Effector CD4-positive, alpha-beta T cell (primary cell): ENCODE measurements at places on chromosomes 7 and 10.

DNA sequence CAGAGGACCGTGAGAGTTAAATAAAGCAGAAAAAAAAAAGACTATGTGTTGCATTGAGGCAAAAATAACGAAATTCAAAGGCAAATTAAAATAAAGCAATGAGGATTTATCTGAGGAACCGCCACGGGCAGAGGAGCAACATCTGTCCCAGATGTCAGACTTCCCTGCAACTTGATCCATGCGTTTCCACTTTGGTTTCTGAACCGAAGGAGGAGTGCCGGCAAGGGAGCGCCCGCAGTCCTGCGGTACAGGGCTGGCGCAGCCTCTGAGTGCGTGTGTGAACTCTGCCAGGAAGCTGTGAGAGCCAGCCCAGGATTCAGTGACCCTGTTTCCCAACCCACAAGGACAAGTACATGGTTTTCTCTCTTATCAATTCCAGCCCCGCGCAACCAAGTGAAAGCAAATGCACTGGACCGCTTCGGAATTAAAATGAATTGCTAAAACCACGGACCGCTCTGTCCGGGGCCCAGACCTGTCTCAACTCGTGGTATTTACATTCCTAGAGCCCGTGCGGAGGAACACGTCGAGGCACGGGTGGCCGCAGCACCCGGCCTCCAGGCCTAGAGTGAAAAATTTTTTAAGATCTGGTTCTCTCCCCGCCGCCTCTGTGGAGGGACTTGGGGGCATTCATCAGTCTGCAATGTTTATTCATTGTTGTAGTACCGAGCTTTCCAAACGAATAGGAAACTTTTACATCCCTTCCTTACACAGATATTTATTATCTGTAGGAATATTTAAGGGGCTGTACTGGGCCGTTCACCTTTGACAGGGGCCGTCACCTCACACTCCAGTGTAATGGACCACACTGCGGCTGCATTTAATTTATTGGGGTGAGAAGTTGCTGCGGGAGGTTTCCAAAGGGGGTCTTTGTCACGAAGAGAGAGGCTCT lies 291.5 kb upstream of the NFE2L3 start:
- DNase-seq, result no peak

GRCh38 chr7:35781200-35781701 lies 19.6 kb upstream of the SEPTIN7 start:
- DNase-seq, result no peak

- no peak for DNase-seq
Measured at GRCh38 chr10:95297402-95297801, 6.6 kb upstream of the PDLIM1 start.

- DNase-seq, result no peak
Measured at GRCh38 chr7:64643566-64643965, 22.4 kb upstream of the ZNF107 start.

DNA sequence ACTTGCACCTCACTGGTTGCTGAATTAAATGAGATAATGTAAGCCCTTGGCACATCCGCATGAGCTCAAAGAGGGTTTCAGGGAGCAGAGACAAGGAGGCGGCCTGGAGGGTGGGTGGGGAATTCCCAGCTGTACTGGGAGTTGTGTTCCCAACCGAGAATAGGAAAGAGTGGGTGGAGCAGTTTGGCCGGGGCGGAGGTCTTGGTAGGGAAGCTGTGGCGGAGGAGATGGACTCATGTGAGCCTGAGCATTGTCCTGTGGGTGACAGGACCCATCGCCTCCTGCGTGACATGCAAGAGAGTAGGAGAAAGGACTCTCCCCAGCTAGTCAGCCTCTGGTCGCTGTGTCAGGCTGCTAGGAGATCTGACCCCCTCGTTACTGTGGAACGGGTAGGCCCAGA lies 41.0 kb upstream of the SAMD8 start:
- no peak for DNase-seq

GRCh38 chr10:98892523-98892922 lies 343.1 kb downstream of the HPSE2 start:
- no peak for DNase-seq

DNA sequence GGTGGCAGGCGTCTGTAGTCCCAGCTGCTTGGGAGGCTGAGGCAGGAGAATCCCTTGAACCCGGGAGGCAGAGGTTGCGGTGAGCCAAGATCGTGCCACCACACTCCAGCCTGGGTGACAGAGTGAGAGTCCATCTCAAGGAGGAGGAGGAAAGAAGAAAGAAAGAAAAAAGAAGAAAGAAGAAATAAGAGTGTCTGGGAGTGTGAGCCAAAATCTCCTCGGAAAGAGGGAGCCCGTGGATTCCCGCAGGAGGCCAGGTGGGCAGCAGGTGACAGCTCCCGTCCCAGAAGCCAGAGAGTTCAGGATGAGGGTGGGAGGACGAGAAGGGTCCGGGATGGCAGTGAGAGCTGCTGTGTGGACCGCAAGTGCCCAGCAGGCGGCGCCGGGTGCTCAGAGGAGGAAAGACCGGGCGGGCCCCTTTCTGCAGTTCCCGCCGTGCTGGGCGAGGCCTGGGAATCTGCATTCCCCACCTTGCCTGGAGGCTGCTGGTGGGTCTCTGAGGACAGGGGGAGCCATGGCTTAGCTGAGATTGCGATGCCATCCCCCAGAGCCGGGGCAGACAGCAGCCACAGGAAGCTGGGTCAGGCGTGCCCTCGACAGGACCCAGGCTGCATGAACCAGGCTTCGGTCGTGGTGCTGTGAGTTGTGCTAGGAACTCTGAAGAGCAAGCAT lies 17.1 kb upstream of the AMZ1 start:
- peak; percentile 55 for DNase-seq

DNA sequence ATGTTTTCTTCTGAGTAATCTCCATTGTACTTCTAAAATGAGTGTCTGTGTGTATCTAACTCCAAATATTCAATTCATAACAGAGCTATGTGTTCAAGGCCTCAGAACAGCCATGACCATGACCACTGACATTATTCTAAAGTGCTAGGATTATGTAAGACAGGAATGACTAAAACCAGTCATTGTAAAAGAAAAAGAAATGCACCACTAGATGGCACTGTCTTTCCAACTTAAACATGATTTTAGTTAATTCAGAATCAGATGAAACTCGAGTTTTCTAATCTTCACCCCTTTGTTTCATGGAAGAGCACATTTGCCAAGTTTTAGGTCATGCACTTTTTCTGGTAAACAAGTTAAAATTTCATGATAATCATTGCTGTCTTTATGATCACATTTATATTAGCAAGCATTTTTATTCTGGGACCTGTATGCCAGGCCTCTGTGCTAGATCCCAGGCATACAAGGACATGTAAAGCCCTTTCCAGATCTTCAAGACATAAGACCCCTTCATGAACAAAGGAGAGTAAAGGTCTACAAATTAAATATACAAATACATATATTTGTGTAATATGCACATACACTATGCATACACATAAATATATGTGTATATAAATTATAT lies 26.1 kb upstream of the RSU1 start:
- no peak for DNase-seq

DNA sequence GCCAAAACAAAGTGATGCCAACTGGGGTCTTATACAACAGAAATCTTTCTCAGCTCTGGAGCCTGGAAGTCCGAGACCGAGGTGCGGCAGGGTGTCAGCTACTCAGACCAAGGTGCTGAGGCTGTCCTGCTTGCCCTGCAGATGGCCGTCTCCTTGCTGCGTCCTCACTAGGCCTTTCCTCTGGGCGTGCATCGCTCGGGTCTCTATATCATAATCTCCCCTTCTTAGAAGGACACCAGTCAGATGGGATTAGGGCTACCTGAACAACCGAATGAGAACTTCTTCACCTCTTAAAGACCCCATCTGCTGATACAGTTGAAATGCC lies 244.7 kb downstream of the EBF3 start:
- no peak for DNase-seq

DNA sequence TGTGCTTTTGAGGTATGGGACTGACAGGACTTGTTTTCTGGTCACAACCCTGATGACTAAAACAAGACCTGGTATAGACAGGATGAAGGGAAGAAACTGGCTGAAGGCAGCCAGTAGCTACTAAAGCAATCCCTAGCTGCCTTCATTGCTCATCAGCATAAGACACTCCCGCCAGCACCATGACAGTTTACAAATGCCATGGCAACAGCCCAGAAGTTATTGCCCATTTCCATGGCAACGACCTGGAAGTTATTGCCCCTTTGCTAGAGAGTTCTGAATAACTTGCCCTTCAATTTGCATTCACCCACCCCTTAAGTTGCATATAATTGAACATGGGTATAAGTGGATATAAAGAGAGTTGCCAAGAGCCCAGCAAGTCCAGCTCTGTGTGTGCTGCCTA lies 169.6 kb upstream of the FAM171A1 start:
- DNase-seq, result no peak

DNA sequence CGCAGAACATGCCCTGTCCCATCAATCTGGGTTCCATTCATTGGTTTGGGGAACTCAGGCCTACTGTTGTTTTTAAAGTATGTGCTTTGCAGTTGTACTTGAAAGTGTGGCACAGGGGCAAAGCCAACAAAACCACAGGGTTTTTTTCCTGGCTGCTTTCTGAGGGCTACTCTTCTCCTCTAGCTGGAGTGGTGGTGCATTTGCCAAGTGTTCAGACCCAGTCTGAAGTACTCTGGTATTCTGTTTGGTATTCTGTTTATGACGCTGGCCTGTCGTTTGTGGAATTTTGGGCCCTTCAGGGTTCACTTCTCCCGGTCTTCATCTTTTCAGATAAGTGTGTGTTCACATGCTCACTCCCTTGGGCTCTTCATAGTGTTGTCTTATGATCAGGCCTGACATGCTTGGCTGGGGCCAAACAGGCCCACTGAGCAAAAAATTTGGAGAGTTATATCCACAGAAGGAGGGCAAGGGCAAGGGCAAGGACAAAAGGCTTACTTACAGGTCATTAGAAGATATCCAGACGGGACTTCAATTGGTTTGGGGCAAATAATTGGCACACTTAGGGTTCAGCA lies 26.3 kb downstream of the SLC26A4 start:
- DNase-seq, result no peak

DNA sequence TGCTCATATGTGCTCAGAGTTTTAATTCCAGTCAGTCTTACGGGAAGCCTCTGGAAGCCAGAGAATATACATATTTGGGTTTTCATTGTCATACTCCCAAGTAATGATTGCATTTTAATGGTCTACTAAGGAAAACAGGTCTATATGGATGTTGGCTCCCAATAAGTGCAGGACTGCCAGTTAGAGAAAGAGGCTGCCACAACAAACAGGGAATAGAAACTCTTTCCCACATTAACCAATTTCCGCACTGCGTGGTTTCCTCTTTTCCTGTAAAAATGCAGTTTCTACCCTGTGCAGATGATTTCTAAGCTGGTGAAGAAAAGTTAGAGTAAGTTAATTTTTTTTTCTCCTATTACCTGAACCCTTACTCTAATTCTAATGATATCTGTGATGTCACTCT lies 78.2 kb downstream of the CCSER2 start:
- DNase-seq, result no peak

GRCh38 chr10:59805014-59805413 lies 51.8 kb upstream of the MRLN start:
- no peak for DNase-seq

- DNase-seq, result no peak
Measured at GRCh38 chr10:60377955-60378354, 11.7 kb downstream of the ANK3 start.

DNA sequence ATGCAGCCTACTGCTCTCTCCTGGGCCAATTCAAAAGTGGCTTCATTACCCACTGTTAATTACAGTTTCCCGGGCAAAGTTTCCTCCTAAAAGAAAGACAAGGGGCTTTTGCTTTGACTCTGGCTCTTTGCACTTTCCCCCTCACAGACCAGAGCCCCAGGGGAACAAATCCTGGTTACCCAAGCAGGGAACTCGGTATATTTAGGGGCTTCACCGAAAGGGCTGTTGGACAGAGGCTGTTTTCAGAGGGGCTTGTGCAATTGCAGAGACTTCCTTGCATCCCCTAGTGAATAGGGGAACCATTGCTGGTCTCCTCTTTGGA lies 7.0 kb downstream of the CPA1 start:
- DNase-seq, result no peak

DNA sequence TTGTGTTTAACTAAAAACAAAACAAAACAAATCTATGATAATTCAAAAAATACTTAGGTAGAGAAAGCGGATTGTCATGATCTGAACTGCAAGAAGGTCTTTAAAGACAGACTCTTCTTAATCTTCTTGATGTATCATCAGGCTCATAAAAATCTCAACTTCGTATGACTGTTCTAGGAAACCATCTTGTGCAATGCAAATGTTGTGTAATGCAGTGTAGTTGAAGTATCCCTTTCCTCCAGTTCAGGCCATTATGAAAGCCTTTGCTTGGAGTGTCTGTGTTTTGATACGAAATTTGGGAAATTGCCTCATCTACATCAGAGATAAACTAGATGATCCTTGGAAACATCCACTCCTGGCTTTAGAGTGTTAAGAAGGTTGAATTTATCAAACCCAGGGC lies 30.9 kb downstream of the CDK1 start:
- no peak for DNase-seq

DNA sequence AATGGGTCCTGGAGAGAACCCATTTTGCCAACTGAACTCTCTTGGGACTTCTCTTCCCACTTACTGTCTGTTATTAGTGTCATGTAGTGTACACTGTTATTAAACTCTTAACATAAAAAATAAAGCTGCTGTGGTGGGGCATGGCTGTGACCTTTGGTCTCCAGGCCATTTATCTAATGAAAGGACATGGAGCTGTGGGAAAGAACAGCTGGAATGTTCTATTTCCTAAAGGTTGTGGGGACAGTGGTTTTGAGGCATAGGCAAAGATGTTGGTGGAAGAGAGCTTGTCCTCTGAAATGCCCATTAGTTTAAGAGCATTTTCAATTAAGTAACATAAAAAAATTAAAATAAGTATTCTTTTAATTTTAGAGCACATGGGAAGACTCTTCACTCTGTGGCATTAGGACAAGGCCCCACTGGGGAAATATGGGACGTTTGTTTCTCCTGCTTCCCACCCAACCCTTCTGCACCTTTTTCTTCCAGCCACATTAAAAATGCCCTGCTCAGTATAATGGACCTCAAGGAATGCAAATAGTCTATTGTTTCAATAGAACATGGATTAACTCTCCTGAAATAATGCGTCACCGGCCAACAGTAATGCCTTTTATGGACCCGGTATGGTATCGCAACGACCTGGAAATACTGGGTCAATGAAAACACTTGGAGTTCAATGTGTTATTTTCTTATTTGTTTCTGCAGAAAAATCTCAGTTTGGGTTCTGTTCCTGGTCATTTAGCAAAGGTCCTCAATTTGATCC lies 149.6 kb downstream of the BUB3 start:
- no peak for DNase-seq

DNA sequence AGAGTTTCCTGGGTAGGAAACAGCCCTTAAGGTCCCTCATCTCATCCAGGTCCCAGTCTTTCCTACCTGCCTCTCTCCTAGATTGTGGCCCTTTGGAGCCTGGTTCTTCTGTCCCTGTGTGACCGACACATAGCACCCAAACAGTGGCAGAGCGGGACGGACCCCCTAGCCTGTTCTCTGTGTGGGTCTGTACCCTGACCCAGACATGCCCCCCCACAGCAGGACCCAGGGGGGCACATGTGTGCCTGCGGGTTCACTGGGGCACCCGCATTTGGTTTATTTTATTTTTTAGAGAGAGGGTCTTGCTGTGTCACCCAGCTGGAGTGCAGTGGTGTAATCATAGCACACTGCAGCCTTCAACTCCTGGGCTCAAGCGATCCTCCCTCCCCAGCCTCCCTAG lies 11.5 kb downstream of the LIMK1 start:
- no peak for DNase-seq
